Muscle of back (tissue), 13 donors: ENCODE measurements at places on chromosomes 7 and 10. TPM values are rescaled to one million over a fixed set of nuclear protein-coding genes. Genes with fewer than 3 reads are reported as not detected.

Gene DGKB
- polyA plus RNA-seq, result 0.98 TPM

Gene NRBF2
- polyA plus RNA-seq, result 17.8 TPM

Gene GPRIN2
- 0.13 TPM for polyA plus RNA-seq

Gene NCF1
- 2.5 TPM for polyA plus RNA-seq

Gene SPDYE8
- polyA plus RNA-seq, result 0.11 TPM

GRCh38 chr7:107392830-107393229 is 77.0 kb upstream of the GPR22 start:
- DNase-seq, result no peak

- DNase-seq, result no peak
Measured at GRCh38 chr7:127187740-127188139, 65.0 kb downstream of the GRM8 start.

DNA sequence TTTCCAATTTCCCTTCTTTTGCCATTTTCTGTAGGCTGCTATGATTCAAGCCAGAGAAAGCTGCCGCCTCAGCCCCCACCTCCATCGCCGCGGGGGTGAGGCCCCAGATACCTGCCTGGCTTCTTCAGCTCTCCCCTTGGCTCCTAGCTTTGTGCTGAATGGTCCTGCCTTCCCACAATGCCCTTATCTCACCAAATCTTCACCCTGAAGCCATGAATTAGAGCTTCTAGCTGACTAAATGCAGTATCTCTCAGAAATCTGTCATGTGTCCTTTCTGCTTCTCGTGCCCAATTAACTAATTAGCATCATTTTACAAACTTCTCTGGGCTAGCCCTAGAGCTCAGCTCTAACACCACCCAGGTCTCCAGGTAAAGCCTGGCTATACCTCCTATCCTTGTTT is 32.2 kb upstream of the GPNMB start:
- DNase-seq, result no peak

- DNase-seq, result no peak
Measured at GRCh38 chr7:69908454-69908853, 310.2 kb downstream of the AUTS2 start.

- DNase-seq, result no peak
Measured at GRCh38 chr7:124720195-124720594, 45.4 kb downstream of the GPR37 start.

GRCh38 chr7:143280160-143280559 is 4.6 kb upstream of the TMEM139 start:
- no peak for DNase-seq

- DNase-seq, result no peak
Measured at GRCh38 chr10:59877191-59877671, 29.1 kb downstream of the CCDC6 start.

DNA sequence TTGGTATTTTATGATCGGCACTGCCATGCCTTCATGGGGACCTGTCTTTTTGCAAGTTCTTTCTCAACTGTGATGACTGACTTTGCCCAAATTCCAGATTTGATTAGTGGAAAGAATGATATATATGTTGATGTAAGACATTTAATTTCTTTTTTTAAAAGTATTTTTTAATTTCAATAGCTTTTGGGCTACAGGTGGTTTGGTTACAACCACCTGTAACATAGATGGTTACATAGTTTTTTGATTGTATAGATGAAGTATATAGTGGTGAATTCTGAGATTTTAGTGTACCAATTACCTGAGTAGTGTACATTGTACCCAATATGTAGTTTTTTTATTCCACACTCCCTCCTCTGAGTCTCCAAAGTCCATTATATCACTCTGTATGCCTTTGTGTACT is 69.6 kb downstream of the MCU start:
- DNase-seq, result no peak

DNA sequence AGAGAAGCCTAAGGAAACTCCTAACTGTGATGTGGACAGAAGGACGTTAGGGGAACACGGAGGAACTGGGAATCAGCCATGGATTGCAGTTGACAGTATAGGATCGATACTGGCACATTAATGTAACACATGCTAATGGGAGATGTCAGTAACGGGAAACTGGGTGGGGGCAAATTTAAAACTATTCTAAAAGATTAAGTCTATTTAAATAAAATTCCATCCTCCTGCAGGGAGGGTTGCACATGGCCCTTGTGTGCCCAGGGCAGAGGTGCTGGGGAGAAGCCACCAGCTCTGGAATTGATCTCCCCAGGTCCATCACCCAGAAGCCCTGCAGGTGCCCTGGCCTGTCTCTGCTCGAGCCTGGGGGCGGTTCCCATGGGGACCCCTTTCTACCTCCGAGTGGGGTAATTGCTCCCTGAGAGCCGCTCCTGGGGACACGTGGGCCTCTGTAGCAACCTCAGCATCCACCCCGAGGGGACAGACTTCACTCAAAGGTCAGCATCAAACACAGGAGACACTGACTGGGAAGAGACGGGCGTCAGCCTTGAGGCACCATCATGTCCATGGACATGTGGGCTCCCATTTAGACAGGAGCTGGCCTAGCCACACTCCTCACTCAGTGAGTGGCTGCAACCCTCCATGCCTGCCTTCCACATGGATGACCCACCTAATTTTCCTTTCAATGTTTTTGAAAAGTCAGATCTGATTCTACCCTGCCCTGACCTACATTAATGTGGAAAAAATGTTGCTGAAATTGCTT is 21.1 kb downstream of the SCART1 start:
- DNase-seq, result no peak

DNA sequence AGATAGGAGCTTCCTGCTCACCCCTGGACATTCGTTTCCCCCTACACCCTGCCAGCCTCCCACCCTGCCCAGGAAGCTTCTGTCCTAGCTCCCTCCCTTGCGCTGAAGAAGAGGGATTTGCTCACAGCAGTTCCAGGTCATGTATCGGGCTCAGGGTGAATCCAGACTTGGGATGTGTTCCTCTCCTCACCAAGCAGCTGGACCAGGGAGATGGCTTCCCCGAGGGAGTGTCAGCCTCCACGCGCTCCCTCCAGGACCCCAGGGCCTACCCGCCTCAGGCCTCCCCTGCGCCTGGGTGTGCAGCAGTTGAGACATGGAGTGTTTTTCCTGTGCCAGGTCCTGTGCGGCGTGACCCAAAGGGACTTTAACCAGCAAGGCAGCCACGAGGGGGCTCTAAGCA is 435.6 kb upstream of the FOXK1 start:
- DNase-seq, result no peak
